ENCODE measurements at places on chromosomes 16 and 17.

DNA sequence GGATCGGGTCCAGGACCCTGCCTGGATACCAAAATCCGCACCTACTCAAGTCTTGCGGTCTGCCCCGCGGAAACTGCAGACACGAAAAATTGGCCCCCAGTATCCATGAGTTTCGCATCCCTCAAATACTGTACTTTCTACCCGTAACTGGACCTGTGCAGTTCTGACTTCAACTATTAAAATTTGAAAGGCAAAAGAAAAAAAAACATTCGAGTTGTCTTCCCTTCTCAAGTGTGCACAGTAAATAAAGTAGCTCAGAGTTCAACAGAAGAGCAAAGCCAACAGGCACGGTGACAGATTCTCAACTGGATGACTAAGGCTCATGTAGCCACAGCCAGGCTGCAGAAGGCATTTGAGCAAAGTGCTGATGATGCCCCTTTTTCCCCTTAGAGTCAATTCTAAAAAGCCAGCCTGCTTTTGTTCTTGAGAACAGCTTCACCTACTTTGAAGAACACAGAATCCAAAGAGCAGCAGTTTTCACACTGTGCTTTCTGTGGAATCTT lies 32.5 kb downstream of the MARF1 start:
- no peak for DNase-seq

- no peak for DNase-seq
Measured at GRCh38 chr17:64622931-64623654, 39.0 kb downstream of the SMURF2 start.

DNA sequence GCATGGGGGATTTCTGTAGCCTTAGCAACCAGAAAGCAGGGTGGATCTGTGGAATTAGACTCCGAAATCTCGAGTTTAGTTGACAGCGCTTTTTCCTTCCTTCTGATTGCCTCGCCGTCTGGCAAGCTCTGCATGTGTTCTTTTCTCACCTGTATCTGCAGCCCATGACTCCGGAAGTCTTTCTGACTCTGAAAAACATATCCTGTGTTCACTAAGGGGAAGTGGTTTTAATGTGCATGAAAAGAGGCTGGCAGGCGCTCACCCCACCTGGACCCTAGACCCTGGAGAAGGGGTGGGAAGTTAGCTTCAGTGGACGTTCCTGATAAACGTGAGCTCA lies 158.5 kb downstream of the RPTOR start:
- no peak for DNase-seq

- no peak for DNase-seq
Measured at GRCh38 chr17:29593591-29594518, 923 bp downstream of the ANKRD13B start.

DNA sequence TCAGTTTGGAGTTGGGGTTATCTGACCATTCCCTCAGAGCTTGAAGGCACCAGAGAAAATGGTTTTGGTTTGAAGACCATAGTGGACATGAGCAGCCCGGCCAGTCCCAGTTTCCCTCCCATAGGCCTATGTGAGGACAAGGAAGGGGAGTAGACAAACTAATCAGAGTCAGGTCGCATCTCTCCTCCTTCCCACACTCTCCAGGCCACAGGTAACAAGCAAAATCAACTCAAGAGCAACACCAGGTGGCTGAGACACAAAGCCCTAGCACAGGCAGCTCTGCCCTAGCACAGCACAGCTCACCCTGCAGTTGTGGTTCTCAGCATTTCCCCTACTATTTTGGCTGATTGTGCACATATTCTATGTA lies 7.2 kb downstream of the SUPT4H1 start:
- DNase-seq, result no peak

- DNase-seq, result no peak
Measured at GRCh38 chr17:47225911-47226688, 17.0 kb downstream of the MYL4 start.

DNA sequence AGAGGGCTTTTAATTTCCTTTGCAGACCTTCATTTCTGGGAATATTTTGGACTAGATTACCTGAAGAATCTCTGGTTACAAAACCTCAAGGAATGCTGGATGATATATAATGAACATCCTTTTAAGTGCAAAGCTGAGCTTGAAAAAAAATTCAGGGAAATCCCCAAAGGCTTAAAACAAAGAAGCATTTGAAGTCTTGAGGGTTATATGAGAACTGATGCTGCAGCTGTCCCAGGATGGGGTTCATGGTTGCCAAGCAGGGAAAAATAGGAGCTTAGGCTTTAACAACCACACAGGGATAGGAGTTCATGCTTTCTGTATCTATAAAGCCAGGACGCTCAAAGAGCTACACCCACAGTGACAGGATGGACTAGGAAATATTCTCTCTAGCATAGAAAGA lies 150.4 kb upstream of the IRX5 start:
- DNase-seq, result no peak

- no peak for DNase-seq
Measured at GRCh38 chr16:84380405-84380804, 12.1 kb downstream of the ATP2C2 start.

GRCh38 chr16:12673466-12673865 lies 130.2 kb downstream of the CPPED1 start:
- no peak for DNase-seq

DNA sequence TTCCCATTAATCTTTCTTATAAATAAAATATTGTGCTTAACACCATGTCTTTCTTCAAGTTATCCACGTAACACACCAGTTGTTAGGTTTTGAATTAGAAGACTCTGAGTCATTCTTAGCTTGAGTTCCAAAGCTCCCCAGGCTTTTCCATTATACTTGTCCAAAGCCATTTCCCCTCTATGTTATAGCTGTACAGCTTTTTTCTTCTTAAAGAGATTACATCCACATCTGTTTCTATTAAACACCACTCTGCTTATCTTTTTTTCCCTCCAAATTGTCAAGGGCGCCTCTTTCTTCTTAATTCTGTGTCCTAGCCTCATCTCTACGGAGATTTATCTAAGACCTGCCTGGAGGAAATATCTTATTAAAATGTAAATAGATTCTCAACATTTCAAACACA lies 139.4 kb upstream of the CPHXL start:
- no peak for DNase-seq

DNA sequence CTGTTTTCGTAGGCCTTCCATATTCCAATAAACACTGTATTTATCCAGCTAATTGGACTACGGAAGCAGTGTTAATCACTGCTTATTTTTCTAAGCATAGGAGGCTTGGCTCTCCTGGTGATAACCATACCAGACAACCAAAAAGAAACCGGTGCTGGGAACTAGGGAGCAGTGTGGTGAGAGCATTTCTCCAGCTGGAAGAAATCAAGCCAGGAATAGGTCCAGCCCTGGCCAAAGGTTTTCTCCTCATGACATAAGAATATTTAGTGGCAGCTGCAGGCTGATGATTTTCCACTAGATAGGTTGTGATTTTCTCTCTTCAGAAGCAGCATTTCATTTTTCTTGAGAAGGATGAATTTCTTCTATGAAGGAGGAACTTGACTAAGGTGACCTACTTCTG lies 141.5 kb downstream of the TRIM37 start:
- DNase-seq, result no peak

DNA sequence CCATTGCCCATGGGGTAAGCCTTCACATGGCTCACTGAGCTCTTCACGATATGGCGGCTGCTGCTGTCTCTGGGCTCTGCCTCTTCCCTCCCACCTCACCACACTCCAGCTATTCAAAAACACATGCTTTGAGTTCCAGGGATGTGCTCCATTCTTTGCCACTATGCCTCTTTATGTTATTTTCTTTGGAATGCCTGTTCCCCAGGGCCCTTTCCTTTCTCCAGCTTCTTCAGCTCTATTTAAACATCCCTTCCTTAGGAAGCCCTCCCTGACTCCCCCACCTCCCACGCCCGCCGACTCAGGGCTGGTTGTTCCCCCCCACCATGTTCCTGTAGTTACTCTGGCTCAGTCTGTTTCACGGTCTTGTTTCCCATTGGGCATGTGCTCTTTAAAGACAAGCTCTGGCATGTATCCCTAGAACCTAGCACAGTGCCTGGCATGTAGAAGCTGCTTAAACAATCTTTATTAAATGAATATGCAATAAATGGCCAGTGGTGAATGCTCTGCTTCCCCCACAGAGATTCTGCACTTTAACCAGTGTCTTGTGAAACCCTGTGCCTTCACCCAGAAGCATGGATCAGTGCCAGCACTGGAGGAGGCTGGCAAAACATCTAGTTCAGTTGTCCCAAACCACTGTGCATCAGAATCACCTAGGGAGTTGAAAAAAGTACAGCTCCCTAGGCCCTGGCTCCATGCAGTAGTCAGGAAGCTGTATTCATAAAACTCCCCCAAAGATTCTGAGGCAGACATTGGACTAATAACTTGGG lies 6.9 kb downstream of the MYCBPAP start:
- DNase-seq, result no peak

GRCh38 chr17:9470171-9470570 lies 105.4 kb downstream of the STX8 start:
- DNase-seq, result no peak

DNA sequence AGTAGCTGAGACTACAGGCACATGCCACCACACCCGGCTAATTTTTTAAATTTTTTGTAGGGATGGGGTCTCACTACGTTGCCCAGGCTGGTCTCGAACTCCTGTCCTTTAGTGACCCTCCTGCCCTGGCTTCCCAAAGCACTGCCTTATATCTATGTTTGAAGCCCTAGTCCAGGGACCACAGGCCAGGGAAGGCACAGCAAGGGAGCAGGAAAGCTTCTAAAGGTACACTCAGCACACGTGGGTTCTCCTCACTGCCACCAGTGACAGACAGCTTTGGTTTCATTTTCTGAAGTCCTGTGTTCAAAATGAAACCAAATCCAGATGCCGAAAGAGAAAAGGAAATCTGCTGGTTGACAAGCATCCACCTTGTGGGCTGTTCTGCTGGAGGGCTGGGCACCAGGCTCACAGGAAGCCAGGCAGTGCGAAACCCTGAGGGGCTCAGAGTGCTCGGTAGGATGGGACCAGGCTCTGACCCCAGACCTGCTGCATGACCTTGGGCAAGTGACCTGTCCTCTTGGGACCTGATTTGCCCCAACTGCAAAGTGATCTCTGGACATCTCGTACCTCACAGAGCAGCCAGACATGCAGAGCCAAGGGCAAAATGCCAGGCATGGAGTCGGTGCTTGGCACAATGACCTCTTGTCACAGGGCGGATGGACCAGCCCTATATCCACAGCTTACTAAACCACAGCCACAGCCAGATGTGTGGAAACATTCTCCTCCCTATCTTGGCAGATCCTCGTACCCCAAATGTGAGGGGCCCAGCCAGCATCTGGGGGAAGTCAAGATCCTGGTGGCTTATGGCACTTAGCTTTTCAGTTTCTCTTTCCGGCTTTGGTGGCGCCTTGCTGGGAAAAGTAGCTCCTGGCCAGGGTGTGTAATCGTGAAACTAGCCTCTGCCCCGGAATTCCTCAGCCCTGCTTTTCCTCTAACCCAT lies 2.8 kb upstream of the SOCS1 start:
- no peak for DNase-seq

GRCh38 chr17:50861822-50862528 lies 4.2 kb downstream of the TOB1 start:
- DNase-seq, result no peak

DNA sequence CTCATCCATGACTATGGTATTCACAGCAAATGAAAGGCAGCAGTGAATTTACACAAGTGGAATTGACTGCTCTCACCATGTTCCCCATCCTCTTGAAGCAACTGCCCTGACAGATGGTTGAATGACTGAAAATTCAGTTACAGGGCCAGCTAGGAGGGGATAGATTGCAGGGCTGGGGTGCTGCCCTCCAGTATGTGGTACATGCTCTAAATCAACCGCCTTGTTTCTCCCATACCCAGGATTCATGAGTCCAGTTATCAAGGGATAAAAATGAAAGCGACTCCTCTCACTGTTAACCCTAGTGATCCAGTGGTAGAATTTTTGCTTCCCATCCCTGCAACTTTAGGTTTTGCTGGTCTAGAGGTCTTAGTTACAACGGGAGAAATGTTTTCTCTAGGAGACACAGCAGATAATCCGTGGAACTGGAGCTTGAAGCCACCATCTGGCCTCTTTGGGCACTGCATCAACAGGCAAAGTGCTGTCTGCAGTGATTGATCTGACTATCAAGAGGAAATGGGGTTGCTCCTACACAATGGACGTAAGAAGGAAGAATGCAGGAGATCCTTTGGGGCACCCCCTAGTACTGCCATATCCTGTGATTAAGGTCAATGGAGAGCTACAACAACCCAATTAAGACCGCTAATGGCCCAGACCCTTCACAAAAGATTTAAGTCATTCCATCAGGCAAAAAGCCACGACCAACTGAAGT lies 32.0 kb downstream of the SCPEP1 start:
- DNase-seq, result peak; percentile 82

- no peak for DNase-seq
Measured at GRCh38 chr16:85017151-85017550, 5.8 kb upstream of the ZDHHC7 start.

DNA sequence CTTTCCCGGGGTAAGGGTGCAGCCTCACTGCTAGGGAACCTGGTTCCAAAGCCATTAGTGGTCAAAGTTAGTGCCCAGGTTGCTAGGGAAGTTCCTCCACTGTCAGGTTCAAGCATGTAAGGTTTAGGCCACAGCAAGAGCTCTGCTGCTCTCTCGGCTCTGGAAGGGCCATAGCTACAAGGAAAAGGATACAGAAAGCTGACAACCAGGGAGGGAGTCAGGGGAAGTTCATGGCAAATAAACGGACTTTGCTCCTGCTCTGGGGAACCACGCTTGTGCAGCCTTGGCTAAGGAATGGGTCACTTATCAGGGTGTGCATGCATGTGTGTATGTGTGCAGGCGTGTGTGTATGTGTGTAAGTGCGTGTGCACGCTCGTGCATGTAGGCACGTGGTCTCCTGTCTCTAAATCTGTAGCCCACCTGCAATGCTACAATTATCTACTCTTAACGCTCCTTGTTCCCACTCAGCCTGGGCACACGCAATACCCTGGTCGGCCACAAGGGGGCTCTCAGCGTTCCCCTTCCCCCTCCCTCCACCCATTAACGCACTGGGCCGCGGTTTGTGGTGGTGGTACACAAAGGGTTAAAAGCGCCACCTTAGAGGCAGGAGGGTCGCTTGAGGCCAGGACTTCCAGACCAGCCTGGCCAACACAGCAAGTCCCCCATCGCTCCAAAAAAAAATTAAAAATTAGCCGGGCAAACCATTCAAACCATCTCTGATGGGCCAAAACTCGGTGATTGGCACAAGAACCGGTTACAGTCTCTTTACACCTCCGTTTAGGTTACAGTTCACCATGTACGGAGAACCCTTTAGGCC lies 48.4 kb upstream of the KDM8 start:
- no peak for DNase-seq

Data from NCI-H1694 treated with DMSO at 0.1 percent for 48 hours (cell line).